ENCODE measurements at places on chromosomes 16 and 17. TPM values are rescaled to one million over a fixed set of nuclear protein-coding genes. Genes with fewer than 3 reads are reported as not detected.

- no peak for DNase-seq
Observed at GRCh38 chr16:86449446-86450095, 60.8 kb upstream of the FOXF1 start.

DNA sequence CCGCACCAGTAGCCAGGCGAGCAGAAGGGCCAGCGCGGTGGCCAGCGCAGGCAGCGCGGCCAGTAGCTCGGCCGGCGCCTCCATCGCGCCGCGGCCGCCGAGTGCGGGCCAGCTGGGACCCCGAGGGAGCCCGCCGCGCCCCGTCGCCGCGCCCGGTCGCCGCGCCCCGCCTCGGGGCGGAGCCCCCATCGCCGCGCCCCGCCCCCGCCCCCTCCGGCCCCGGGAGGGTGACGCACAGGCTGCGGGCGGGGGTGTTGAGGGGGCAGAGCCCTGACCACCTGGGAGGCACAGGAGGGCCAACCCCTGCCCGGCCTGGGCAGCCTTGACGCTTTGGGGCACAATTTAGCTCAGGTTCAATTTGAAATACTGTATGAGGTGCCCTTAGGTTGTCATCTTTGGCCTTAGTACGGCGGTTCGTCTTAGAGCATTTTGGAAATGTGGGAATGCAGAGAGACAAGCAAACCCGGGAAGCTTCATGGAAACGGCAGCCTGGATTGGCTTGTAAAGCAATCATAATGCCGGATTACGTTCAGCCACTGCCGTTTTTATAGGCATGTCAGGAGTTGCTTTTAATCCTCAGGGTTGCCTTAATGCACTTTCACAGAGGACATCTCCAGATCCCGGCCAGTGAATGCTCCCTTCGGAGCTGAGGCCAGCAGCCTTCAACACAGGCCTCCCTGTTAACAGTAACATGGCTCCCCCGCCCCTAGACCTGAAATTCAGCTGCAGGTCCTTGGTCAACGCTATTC lies at the start of gene MXRA7:
MXRA7 (minus strand) TSS at position 103 of the 749 bp plus-strand sequence; CDS start at position 84, 19 bp downstream.
- DNase-seq = peak; percentile 89

GRCh38 chr17:2635241-2635640 lies 41.8 kb downstream of the PAFAH1B1 start:
- DNase-seq = no peak

DNA sequence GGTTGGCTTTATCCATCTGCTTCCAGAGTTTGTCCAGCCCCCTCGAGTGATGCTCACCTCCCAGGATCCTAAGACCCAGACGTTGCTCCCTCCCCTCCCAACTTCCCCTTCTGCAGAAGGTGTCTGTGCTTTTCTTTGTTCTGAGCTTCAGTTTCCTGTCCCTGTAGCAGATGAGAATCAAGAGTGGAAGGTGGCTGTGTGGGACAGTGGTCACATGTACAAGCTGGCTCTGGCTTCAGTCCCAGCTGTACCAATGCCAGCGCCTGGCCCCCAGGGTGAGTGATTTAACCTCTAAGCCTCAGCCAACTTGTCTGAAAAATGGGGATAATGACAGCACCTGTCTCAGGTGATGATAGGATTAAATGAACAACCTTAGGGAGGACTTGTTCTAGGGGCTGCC lies 7.7 kb downstream of the PRR15L start:
- no peak for DNase-seq

GRCh38 chr16:1308036-1308976 lies 1.1 kb upstream of the UBE2I start:
- no peak for DNase-seq

DNA sequence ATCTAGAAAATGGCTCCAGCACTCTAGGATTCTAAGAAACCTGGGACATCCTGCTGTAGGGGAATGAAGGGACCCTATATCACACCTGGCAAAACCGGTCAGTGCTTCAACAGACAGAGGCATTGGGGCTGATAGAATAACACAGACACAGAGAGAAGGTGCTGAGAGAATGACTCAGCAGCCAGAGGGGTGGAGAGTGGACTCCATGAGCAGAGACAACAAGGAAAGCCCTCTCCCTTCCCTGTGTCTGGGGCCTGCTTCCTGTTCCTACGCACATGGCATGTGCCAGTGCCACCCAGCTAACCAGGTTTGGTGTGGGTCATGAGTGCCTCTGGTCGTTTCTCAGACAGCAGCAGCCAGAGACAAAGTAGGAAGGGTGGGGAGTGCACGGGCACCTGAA lies 140.3 kb downstream of the CCT6B start:
- DNase-seq = no peak

DNA sequence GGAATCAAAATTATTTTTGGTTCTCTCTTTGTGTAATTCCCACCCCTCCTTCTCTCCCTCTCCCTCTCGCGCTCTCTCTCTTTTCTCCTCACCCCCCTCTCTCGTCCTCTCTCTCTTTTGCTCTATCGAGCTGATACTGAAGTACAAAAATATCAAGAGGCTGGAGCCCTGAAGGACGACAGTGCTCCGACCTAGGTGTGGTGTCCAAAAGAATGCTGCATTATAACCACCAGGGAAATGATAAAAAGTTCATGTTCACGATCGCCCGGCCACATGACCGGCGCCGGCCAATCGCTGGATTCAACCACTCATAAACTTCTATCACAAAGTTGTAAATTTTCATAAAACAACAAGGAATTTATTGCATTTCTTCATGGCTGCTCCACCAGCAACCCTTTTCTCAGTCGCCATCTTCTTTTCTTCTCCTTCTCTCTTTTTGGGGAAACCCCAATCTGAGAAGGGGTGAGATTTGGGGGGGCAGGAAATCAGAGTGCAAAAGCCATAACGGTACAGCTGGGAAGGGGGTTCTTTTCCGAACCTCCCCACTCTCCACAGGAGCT lies at the start of gene HOXB6:
HOXB6 (minus strand) TSS at position 217 of the 560 bp plus-strand sequence. CDS start 6,836 bp downstream, outside the sequence.
- DNase-seq = no peak

DNA sequence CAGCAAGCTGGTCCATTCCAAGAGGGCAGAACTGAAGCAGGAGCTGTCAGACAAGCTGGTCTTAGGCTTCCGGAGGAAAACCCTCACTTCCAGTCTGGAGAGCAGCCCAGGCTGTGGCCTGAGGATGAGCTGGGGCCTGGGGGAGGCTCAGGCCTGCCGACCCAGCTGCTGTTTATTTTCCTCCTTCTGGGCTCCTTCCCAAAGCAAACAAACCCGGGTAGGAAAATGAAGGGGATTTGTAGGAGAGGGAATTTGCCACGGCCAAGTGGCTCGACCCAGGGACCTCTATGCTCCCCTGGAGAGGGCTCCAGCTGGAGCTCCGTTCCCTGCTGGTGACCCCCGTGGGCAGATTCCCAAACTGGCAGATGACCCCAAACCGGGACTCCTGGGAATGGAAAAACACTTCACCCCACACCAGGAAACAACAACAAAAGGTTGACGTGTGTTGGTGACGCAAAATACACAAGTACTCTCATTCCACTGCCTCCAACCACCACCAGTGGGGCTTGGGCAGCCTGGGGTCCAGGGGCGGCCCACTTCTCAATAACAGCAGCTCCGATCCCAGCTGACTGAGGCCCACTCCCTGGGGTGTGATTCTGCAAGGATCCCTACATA lies 8.8 kb downstream of the JUP start:
- peak; percentile 91 for DNase-seq

- DNase-seq = no peak
Observed at GRCh38 chr17:17359271-17359670, 56.1 kb downstream of the NT5M start.

GRCh38 chr16:4869147-4869805 lies 22.0 kb downstream of the UBN1 start:
- DNase-seq = no peak

- peak; percentile 77 for DNase-seq
Observed at GRCh38 chr17:62703776-62704380, 76.4 kb downstream of the MRC2 start.

- DNase-seq = no peak
Observed at GRCh38 chr16:69827524-69827923, 65.4 kb downstream of the WWP2 start.

DNA sequence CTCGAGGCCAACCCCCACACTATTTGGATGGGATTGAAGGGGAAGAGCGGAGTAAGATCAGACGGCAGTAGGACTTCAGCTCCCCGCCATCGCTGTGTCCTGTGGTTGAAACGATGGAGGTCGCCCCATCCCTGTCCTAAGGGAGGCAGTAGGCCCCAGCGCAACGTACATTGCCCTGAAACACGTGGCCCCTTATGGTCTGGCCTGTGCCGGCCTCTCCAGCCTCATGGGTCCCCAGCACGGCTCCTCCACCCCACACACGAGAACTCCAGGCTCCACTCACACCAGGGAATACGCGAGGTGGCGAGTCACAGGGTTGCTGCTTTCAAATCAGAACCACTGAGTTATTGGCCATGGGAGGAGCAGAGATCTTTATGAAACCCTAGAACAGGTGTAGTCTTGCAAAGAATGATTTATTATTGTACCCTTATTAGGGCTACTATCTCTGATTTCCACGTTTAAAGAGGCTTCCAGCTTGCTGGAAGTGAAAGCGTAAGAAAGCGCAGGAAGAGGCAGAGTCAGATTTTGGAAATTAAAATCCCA lies 669 bp upstream of the DCTPP1 start:
- DNase-seq = no peak

- no peak for DNase-seq
Observed at GRCh38 chr17:37608351-37609169, 658 bp downstream of the SYNRG start.

- DNase-seq = no peak
Observed at GRCh38 chr16:55640701-55641327, 15.0 kb upstream of the SLC6A2 start.

DNA sequence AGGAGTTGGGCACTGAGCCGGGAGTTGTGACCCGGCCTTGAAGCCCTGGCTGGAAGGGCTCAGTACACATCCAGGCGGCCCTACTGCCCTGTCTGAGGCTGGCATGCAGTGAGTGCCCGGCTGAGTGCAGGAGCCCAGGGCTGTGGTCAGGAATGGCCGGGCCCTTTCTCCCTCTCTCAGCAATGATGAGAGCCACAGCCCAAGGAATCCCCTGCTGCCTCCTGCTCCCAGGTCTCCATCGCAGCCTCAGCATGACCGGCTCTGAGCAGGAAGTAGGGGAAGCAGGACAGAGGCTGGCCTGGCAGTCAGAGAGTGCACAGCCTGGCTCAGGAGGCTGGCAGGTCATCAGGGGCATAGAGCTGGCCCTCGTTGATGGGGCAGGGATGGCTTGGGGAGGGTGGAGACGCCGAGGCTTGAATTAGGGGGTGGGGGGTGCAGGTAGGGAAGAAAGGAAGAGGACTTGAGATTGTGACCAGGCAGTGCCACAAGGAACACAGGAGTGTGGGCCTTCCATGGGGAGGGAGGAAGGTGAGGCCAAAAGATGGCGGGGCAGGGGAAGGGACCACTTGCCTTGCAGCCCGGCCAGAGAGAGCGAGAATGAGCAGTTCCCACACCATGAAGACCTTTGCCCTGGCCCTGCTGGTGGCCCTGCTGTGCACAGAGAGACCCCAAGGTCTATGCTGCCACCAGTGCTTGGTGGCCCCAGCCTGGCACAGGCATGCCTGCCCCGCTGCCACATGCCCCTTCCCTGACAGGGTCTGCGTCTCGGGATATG lies 32.1 kb upstream of the KRT17 start:
- DNase-seq = peak; percentile 17

- no peak for DNase-seq
Observed at GRCh38 chr17:6596941-6597340, 40.6 kb upstream of the PITPNM3 start.

GRCh38 chr16:4290236-4290830 lies 17.5 kb upstream of the TFAP4 start:
- no peak for DNase-seq

DNA sequence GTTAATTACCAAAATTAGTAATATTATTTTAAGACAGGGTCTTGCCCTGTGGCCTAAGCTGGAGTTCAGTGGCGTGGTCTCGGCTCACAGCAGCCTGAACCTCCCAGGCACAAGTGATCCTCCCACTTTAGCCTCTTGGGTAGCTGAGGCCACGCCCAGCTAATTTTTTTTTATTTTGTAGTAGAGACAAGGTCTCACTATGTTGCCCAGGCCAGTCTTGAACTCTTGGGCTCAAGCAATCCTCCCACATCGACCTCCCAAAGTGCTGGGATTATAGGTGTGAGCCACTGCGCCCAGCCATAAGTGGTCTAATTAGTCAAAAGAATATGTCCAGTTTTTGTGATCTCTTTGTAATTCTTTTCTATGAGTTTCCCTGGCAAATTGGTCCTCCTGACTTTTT lies 12.0 kb upstream of the CFDP1 start:
- no peak for DNase-seq

DNA sequence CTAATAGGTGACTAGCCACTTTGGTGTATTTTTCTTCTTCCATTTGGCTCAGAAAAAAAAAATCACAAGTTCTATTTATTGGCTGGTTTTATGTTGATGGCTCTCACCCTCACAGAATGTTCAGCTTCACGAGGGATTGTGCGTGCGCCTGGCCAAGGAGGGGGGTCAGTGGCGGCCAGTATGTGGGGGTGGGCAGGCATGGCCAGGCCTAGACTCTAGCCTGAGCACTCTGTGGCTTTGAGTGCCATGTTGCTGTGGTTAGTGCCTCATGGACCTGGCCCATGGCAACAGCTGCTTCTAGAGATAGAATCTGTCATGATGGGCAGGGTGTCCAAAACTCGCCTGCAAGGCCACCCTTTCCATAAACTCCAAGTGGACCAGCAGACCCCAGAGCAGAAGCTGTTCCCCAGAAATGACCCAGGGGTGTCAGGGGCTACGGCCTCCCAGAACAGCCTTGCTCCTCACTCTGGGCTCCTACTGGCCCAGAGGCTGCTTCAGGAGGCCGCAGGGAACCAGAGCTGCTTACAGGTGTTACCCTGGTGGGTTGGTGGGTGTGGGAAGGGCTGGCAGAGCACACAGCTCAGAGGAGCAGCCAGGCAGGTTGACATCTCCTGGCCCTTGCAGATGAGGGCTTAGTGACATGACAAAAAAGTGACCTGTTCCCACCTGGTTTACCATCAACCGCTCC lies 124.9 kb downstream of the SOCS1 start:
- no peak for DNase-seq

DNA sequence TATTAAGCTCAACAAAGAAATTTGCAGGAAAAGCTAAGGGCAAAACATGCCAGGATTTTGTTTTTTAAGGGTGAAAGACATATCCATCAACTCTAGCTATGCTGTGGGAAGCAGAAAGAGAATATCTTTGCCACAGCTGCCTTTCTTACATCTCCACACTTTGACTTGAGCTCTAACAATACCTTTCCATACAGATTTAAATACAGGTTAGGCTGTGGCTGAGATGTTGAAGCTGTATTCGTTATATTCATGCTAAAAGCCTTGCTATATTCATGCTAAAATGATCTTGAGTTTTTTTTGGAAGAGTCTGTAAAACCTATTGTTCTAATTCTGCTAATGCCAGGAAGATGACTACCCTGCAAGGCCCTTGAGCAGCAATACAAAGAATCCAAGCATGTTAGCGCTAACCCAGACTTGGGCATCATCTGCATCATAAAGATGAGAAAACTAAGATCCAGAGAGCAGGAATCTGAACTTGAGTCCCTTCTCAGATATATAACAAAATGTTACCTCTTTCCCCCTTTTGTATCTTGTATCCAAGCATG lies 204.8 kb upstream of the C17orf78 start:
- DNase-seq = no peak

GRCh38 chr17:72943826-72944689 lies 148.4 kb downstream of the SLC39A11 start:
- DNase-seq = no peak

ACSM2A gene
- total RNA-seq = not detected

SLC6A4 gene
- 1.8 TPM for total RNA-seq

ESRP2 gene
- 0.96 TPM for total RNA-seq

SLC52A1 gene
- total RNA-seq = not detected

TEKT1 gene
- total RNA-seq = not detected

PLLP gene
- 2.2 TPM for total RNA-seq

BLMH gene
- 17.7 TPM for total RNA-seq

LRRC46 gene
- total RNA-seq = not detected

RMI2 gene
- 6.6 TPM for total RNA-seq

UBALD2 gene
- 24.6 TPM for total RNA-seq

ENO3 gene
- total RNA-seq = 403 TPM

CES4A gene
- total RNA-seq = 26.8 TPM

Data from heart left ventricle (tissue), 16 donors.